H7 (cell line): ENCODE measurements at places on chromosomes 12 and 14.
A peak's percentile ranks its signal among the peaks of the same experiment; 100 is the strongest.

DNA sequence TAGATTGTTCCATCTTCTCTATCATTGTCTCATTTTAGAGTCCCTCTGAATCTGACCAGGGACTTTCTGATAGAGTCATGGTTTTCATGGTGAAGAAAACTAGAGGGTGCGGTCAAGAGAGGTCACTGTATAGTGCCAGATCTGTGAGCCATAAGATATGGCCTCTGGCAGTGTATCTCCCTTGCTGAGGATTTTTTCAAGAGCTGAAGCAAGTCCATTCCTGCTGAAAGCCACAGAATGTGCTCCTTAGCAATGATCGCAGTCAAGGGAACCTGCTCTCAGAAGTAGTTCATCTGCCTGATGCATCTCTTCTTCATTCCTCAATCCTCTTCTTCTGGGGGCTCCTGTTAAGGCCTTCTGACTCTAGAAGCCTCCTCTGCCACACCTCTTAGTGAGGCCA, 405.2 kb downstream of the EGLN3 start:
- no peak for DNase-seq

DNA sequence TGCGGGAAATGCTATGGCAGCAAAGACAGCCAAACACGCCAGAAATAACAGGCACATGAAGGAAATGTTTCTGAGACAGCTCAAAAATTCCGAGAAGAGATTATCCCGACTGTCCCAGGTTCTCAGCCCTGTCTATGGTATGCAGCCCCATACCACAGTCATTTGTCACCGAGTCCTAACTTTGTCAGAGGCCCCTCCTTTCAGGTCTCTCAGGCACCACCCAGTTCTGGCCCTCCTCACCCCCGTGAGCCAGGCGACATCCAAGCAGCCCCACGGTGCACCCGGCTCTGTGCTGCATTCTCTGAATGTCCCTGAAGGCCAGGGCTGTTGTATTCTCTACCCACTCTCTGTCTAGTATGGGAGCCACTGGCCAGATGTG, 24.0 kb downstream of the SSH1 start:
- DNase-seq = no peak

DNA sequence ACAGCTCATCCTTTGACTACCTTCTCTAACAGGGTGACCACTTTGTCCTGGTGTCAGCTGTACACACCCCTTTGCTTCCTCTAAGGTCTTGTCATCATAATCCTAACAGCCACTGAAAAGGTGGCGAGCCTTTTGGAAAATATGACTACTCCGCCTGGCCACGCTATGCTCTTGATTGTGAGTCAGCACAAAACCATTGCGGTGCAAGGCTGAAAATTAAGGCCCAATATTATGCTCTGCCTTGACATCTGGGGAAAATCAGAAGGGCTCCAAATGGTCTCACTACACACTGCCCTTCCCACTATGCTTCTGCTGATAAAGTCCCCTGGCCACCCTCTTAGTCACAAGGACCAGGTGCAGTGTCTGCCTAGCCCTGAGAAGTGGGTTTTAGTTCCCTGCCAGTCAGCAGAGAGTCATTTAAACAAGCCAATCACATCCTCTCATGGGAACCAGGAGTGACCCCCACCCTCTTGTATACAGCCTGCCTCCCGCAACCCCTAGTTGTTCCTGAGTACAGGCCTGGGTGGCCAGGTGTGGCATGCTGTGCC, 34.3 kb downstream of the FGD6 start:
- DNase-seq = no peak

- DNase-seq = no peak
Observed at GRCh38 chr14:102668291-102668873, 75.9 kb downstream of the RCOR1 start.

- DNase-seq = no peak
Observed at GRCh38 chr14:22554498-22555383, 34.3 kb downstream of the DAD1 start.

DNA sequence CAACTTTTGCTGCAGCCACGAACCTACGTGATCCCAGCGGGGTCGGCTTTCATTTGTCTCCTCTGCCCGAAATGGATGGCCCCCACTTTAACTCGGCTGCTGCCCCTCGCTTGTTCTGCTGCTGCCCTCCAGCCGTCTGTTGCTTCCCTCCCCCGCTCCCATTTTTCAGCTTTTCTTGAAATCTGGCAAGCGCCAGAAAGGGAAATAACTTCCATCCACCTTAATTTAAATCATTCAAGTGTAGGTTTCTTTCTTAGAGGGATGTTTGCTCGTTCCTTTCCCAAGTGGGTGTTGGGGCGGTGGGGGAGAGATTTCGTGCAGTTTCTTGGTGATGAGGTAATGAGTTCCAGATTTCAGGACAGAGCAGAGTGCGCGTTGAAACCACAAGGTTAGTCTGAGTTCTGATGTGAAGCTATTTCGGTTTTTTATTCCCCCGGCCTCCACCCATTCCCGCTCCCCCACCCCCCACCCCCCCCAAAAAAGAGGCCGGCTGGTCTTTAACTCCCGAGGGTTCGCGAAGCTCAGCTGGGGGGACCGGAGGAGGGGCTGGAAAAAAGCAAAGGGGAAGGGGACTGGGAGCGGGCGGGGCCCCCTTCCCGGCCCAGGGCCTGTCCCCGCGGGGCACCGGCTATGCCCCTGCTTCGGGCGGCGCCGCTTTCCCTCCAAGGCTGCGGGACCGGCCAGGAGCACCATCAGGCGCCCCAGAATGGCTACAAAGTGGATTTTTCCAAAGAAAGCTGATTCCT, 2.2 kb upstream of the ZFP36L1 start:
- DNase-seq = peak; percentile 85

GRCh38 chr12:44531320-44531971, 344.7 kb downstream of the NELL2 start:
- DNase-seq = no peak

- DNase-seq = no peak
Observed at GRCh38 chr12:80188576-80188975, 89.2 kb downstream of the OTOGL start.

DNA sequence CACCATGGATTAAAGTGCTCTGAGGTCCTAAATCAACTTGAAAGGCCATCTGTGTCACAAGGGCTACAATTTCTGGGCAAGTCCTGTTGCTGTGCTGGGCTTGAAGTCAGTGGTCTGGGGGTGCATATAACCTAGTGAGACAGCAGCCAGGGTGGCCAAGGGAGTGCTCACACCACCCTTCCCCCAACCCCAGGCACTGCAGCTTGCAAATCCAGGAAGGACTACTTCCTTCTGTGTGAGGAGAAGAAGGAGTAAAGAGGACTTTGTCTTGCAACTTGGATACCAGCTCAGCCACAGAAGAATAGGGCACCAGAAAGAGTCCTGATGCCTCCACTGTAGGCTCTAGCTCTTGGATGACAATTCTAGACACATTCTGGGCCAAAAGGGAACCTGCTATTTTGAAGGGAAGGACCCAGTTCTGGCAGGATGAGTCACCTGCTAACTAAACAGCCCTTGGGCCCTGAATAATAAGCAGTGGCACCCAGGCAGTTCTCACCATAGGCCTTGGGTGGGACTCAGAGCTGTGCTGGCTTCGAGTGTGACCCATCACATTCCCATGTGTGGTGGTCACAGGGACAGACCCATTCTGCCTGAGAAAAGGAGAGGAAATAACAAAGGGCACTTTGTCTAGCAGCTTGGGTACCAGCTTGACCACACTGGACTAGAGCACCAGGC, 32.6 kb upstream of the DHRS7 start:
- no peak for DNase-seq

DNA sequence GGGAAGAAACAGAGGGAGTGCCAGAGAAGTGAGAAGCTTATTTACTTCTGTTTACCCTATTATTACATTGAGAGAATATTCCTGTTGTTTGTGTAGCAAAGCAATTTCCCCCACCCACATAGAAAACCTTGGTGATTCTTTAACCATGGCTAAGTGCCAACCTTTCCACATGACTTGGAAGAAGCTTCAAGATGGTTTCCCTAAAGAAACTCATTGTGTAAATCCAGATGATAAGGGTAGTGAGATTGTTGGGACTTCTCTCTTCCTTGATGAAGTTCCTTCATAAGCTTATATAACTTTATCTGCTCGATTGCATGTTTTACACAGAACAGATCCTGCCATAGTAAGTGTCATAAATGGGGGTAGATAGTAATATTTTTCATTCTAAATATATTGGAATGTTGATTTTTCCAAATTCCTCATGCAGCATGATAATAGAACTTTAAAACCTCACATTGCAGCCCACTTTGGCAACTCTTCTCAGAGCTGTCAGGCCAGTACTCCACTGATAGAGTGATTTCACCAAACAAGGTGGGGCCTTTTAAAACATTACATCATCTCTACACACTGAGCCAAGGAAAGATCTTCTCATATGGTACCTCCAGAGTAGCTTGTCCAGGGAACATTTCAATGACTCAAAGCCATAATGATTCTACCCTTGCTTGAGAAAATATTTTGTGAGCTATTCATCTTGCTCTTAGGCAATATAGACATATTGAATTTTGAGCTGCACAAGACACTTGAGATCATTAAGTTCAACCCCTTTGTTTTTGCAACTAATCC, 47.8 kb upstream of the KIF21A start:
- no peak for DNase-seq

GRCh38 chr12:32437095-32437515, 37.7 kb downstream of the FGD4 start:
- no peak for DNase-seq
